ENCODE measurements at places on chromosomes 5 and 9. TPM values are rescaled to one million over a fixed set of nuclear protein-coding genes. Genes with fewer than 3 reads are reported as not detected.

DNA sequence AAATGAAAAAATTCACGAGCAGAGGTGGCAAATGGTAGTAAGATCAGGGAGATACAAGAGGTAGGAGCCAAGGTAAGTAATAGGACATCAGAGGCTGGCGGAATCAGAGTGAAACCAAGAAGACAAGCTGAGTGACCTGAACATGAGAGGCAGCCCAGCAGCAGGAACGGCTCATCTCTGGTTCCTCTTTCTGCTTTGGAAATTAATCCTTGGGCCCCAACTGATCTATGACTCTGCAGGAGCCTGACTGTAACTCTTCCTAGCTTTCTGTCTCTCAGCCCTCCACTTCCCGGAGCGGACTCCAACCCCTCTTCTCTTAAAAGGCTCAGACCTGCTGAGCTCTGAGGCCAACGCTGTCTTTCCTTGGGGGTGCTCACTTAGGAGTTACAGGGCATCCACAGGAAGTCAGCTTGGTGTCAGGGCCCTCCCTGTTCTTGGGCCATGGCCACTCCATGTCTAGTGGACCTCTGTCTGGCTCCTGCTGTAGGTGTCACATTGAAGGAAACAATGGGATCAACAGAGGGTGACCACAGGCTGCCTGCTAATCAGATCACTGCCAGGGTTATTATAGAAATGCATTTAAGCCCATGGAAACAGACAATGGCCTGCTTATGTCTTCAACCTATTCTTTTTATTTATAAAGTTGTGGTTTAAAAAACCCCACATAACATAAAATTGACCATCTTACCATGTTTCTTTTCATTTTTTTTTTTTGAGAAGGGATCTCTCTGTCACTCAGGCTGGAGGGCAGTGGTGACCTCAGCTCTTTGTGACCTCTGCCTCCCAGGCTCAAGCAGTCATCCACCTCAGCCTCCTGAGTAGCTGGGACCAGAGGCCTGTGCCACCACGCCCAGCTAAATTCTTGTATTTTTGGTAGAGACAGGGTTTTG, 22.5 kb upstream of the SHB start:
- no peak for DNase-seq

- no peak for DNase-seq
These were observed 187.9 kb upstream of the NFIL3 start for GRCh38 chr9:91611582-91611981.

DNA sequence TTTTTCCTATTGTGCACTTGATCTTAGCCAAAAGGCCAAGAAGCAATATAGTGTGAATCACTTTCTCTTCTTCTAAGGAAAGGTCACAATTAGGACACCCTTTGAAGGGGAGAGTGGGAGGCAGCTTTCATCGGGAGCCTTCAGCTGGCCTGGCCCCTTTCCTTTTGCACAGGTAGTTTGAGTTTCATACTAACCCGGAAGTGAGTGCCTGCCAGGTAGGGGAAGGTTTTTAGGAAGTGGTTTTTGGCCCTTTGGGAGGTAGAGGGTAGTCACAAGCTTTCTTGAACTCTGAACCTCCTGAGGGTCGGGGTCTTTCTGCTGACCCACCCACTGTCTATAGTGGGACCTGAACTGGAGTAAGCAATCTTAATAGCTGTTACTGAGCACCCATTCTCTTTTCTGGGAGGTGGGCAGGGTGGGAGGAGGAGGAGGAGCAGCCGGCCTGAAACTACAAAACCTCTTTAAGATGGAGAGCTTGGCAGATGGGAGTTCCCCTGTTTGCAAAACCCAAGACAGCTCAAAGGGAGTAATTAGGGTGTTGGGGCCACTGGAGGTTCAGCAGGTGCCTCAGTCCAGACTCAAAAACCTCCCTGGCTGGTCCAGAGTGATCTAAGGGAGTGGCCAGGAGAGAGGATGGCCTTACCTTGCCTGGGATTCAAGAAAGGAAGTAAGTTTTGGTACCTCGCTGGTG, 6.0 kb downstream of the LARP1 start:
- no peak for DNase-seq

GRCh38 chr9:115598751-115599150, 480.8 kb upstream of the TNC start:
- DNase-seq: no peak

DNA sequence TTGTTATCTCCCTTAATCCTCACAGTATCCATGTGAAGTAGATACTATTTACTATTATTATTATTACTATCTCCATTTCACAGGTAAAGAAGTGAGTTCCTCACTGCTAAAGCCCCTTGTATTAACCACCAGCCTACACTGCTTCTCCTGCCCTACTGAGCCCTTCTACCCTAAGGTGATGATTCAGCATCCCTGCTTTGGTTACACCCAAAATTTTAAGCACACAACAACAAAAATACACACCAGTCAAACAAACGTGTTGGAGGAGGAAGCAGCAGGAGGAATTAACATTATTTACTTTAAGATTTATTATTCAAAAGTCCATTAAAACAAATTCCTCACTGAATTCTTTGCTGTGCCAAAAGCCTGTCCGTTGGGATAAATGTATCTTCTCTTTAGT, 370.2 kb upstream of the BRINP1 start:
- no peak for DNase-seq

DNA sequence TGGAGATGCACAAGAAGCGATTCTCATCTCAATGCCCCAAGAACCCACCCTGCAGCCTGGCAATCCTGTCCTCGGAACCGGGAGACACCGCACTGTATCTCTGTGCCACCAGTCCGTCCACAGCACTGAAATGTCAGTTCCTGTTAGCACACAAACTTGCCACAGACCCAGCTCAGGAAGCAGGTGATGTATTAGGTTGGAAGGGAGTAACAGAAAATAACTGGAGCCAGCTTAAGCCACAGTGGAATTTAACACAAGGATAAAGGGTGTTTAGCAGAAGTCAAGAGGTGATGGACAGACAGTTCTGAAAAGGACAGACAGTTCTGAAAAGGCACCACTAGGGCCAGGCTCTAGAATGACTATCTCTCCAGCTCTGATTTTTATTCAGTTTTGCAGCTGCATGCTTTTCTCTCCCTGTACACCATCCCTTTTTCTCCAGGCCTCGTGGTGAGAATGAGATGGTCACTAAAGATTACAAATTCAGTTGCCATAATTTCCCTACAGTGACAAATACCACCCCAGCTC, 114.4 kb downstream of the ANKRD18B start:
- DNase-seq: no peak

DNA sequence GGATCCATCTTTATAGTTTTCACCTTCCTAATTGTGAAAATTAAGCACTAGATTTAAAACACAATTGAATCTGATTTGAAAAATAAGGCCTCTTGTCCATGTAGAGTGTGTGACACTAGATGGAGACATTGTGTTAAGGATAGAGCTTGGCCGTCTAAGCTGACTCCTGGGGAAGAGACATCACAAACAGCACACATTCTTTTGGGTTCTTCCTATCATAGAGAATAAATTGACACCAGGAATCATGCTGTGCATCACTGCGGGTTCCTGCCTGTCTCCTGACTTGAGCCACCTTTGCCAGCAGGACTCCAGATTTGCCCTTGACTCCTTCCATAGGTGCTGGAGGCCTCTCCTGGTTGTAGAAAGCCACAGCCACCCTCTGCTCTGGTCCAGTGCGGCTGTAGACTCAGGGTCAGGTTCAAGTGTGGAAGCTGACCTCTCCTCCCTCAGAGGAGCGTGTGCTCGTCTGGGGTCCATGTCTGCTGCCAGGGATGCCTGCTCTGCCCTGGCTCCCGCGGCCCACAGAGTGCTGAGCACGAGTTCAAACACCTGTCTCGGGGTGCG, 11.2 kb downstream of the ROPN1L start:
- no peak for DNase-seq

GRCh38 chr5:20974426-20974825, 986.4 kb upstream of the CDH18 start:
- DNase-seq: no peak

GRCh38 chr5:177526191-177526590, 9.4 kb upstream of the DDX41 start:
- no peak for DNase-seq

DNA sequence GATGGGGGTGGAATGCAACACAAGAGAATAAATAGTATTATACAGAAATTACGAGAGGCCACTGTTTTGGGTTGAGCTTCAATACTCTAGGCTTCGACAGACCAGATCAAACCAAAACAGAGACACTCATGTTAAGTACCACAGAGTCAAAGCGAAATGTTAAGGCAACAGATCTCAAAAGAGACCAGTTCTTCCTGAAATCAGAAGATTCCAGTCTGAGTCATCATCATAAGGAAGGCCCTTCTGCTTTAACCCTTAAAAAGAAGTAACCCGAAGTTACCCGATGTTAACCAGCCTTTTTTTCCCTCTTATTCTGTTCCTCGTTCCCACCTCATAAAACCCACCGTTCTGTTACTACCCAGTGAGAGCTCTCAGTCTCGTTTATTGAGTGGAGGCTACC, 75.9 kb downstream of the SFXN1 start:
- DNase-seq: no peak

DNA sequence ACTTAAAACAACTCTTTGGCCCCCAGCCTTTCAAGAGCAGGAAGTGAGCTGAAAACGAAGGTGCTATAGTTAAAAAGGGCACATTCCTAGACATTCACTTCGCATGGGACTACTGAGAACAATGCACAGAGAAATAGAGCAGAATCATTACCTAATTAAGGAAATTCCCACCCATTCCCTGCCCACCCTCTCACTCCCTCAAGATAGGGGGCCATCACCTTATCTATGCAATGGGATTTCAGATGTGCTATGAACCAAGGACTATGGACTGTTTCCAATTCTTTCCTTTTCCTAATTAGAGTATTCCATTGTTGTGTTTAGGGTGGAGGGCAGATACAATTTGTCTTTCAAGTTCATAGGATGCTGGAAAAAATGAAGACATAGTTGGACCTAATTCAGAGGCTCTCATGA, 476.8 kb downstream of the CETN3 start:
- DNase-seq: no peak

- no peak for DNase-seq
These were observed 137.5 kb upstream of the DAP start for GRCh38 chr5:10898514-10898913.

- no peak for DNase-seq
These were observed at the start of gene ISL1 for GRCh38 chr5:51383131-51384121. Gene ISL1 (plus strand): TSS chr5:51383448. CDS start chr5:51383672, 224 bp downstream.

GRCh38 chr5:78003450-78003849, 227.3 kb upstream of the TBCA start:
- no peak for DNase-seq

GRCh38 chr9:15278091-15278687, 28.8 kb downstream of the TTC39B start:
- no peak for DNase-seq

GRCh38 chr9:87382900-87383299, 114.8 kb upstream of the DAPK1 start:
- DNase-seq: no peak

PCDHA8 gene
- total RNA-seq: 1.1 TPM

EPB41L4B gene
- total RNA-seq: 4.1 TPM

FAM151B gene
- total RNA-seq: 5.7 TPM

BAAT gene
- 0.24 TPM for total RNA-seq

SPINK6 gene
- not detected for total RNA-seq

ZBTB34 gene
- 14.5 TPM for total RNA-seq

ACOT12 gene
- not detected for total RNA-seq

IFNW1 gene
- total RNA-seq: not detected

VLDLR gene
- 97.7 TPM for total RNA-seq

NIPAL4 gene
- total RNA-seq: 0.87 TPM

C5 gene
- 3.0 TPM for total RNA-seq
